ENCODE measurements at places on chromosomes 5 and 9. TPM values are rescaled to one million over a fixed set of nuclear protein-coding genes. Genes with fewer than 3 reads are reported as not detected.

Gene GABRA1
- total RNA-seq, result not detected

Gene KIF4B
- not detected for total RNA-seq

Gene GFI1B
- not detected for total RNA-seq

Gene PRSS3
- total RNA-seq, result 40.3 TPM

Gene CARD9
- 0.19 TPM for total RNA-seq

Gene SHC3
- 0.04 TPM for total RNA-seq

Gene CMYA5
- total RNA-seq, result not detected

Gene CCL21
- total RNA-seq, result not detected

Gene ZCCHC9
- 23.2 TPM for total RNA-seq

Gene PAIP2
- 43.7 TPM for total RNA-seq

Gene PDGFRB
- 3.3 TPM for total RNA-seq

Gene ARL10
- 4.8 TPM for total RNA-seq
